Activated effector memory CD4-positive, alpha-beta T cell treated with anti-CD3 and anti-CD28 coated beads, Interleukin-2, amount 50 U/mL, for 16 hours (primary cell): ENCODE measurements at places on chromosomes 16 and 17.

GRCh38 chr17:76371656-76372628 lies 12.5 kb upstream of the SPHK1 start:
- no peak for DNase-seq

DNA sequence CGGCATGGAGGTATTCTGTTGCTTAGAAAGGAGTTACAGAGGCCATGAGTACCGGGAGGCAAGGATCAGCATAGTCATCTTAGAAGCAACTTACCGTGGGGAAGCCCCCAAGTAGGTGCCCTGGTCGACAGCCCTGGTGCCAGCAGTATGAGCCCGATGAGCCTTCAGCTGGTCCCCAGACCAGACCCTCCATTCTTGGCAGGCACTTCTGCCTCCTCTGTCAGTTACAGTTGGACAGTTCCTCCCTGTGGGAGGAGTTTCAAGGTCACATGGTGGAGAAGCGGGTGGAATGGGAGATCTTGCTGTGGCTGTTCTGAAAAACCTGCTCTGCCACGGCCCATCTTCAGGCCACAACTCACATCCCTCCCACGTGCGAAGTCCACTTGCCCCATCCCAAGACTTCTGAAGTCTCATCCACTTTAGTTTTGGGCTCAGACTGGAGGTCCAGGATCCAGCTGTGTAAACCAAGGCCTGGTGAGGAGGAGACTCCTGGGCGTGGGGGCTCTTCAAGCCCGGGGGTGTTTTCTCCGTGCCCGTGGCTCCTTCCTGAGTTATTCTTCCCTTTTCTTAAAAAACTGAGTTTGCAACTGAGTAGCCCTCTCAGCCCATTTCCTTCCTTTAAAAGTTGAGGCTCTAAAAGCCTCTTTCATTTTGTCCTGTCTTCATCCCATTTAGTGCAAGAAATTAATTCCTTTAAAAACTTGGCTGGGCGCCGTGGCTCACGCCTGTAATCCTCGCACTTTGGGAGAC lies 133.5 kb downstream of the SEC14L1 start:
- no peak for DNase-seq

- DNase-seq: peak; percentile 53
Observed at GRCh38 chr17:8405499-8406016, 7.9 kb upstream of the RNF222 start.

DNA sequence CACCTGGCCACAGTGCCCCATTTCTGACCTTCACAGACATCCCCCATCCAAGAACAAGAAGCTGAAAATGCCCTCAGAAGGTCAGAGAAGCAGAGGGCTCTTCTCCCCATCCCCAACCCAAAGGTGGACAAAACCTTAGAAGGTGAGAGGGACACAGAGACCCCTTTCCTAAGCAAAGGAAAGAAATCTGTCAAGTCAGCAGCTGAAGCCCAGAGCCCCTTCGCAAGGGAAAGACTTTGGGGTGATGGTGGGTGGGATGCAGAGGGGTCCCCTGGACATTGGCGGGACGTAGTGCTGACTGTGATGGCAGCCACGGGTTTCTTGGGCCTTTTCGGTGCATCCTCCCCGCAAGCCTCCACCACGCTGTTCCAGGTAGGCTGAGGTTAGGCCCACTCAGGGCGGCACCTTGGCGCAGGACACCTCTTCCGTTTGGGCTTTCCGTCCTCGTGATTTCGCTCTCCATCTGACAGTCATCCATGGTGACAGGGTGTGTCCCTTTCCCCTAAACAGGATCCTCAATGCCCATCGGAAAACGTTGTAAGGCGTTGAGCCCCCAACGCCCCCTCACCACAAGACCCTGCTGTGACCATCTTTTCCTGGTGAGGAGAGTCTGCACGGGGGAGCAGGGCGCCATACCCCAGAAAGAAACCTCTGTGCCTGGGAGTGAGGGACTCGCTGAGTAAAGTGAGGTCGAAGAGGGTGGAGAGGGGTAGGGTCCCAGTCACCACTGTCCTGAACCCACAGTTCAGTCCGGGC lies 10.7 kb upstream of the GSDMA start:
- DNase-seq: no peak

DNA sequence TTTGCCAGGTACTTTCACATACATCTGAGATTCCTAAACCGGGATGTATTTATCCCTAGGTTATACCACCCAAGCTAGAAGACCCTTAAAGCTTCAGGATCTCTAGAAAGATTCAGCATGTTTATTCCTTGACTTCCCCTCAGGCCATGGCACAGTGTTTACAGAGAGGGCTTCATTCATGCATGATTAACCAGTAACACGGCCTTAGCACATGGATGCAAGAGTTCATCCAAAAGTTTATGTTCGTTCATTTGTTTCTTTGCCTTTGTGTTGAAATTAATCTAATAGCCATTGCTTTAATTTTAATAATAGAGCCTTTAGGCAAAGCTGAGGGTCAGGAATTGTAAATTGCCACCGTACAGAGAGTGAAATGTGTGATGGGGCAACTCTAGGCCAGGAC lies 13.8 kb downstream of the PCTP start:
- DNase-seq: no peak
